ENCODE measurements at places on chromosomes 7 and 10.

GRCh38 chr10:101771380-101771779 is 4.5 kb downstream of the FGF8 start:
- no peak for DNase-seq

- no peak for DNase-seq
Observed at GRCh38 chr10:21292763-21293517, 232.5 kb downstream of the SKIDA1 start.

- DNase-seq = no peak
Observed at GRCh38 chr7:64884085-64884912, 18.8 kb upstream of the ZNF273 start.

DNA sequence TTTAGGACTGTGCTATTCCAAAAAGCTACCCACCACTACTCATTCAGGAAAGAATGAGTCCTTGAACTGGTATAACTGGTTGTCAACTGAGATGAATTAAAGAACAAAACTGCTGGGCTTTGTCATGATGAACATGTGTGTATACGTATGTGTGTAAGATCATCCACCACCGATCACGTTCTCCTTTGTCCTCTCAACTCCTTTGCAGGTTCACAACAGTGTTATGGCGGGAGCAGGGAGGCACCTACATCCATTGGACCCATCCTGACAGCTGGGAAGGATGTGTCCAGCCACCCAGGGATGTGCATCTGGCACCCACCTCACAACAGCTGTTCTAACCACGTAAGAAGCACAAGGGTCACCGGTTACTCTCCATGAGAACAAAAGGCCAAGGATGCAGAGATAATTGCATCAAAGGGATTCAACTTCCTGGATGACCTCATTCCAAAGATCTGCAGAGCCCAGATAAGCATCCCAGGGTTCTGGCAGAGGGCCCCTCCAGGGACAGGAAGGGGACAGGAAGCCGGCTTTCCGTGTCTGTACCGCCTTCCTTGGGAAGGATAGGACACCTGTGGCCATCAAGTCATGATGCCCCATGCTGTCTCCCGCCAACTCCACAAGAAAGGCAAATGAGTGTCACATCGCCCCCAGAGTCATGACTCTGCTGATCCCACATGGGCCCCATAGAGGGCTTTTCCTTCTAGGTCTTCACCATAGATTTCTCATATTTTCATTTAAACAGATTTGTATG is 66.1 kb downstream of the STEAP1B start:
- DNase-seq = no peak

- DNase-seq = no peak
Observed at GRCh38 chr7:25575634-25576033, 347.3 kb upstream of the NPVF start.

DNA sequence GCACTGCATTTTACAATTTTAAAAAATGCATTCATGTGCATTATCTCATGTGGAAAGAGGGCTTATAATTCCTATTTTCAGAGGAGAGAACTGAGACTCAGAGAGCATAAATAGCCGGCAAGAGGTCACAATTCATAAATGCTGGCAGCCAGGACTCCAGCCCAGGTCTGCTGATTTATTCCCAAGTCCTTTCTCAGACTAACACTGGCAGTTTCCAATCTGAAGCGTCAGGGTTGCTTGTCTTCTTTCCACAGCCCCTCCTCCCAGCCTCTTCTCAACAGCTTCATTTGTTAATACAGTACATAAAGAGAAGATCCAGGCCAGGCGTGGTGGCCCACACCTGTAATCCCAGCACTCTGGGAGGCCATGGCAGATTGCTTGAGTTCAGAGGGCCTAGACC is 108.9 kb downstream of the PARD3 start:
- no peak for DNase-seq

- no peak for DNase-seq
Observed at GRCh38 chr10:131429942-131430341, 118.4 kb upstream of the TCERG1L start.

DNA sequence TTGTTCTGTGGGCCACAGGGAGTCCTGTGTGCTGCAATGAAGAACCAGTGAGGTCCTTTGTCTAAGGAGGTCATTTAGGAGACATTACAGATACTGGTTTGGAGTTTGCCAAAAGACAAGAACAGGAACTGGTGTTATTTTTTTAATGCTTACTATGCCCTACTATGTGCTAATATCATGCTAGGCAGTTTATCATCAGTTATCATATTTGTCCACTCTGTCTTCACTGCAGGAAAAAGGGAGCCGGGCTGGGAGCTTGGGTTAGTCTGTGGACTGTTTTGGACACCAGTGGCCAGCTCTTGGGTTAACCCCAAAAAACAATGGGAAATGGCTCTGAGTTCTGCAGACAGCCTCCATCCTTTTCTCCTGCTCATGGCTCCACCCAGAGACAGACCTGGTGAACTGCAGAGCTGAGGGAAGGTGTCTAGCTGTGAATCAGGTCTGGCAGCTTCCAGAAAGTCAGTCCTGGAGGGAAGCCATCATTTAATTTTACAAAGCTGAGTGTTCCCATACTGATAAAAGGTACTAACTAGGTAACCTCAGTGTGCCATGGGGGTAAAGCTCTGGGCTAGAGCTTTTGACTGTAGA is 101.2 kb upstream of the ZNF746 start:
- DNase-seq = no peak

- no peak for DNase-seq
Observed at GRCh38 chr10:71615538-71616329, 103.8 kb downstream of the C10orf105 start.

DNA sequence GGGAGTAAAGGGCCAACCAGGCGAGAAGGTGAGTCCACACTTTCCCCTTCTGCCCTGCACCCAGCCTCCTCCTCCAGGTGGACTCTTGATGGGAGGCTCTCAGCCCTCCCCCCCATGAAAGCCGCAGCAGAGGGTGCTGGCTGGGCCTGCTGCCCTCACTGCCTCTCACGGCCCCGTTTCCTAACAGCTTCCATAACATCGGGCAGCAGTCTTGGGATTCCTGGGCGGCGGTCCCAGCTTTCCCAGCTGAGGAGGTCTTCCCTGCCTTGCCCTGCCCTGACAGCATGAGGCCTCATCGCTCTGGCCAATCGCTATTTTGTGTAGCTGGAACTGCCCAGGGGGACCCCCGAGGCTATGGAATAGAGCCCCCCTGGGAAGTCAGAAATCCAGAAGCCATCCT is 76.3 kb downstream of the COL13A1 start:
- no peak for DNase-seq

- DNase-seq = no peak
Observed at GRCh38 chr10:112244197-112244596, 39.0 kb upstream of the TECTB start.

GRCh38 chr10:52997007-52997406 is 224.4 kb upstream of the MBL2 start:
- DNase-seq = no peak

DNA sequence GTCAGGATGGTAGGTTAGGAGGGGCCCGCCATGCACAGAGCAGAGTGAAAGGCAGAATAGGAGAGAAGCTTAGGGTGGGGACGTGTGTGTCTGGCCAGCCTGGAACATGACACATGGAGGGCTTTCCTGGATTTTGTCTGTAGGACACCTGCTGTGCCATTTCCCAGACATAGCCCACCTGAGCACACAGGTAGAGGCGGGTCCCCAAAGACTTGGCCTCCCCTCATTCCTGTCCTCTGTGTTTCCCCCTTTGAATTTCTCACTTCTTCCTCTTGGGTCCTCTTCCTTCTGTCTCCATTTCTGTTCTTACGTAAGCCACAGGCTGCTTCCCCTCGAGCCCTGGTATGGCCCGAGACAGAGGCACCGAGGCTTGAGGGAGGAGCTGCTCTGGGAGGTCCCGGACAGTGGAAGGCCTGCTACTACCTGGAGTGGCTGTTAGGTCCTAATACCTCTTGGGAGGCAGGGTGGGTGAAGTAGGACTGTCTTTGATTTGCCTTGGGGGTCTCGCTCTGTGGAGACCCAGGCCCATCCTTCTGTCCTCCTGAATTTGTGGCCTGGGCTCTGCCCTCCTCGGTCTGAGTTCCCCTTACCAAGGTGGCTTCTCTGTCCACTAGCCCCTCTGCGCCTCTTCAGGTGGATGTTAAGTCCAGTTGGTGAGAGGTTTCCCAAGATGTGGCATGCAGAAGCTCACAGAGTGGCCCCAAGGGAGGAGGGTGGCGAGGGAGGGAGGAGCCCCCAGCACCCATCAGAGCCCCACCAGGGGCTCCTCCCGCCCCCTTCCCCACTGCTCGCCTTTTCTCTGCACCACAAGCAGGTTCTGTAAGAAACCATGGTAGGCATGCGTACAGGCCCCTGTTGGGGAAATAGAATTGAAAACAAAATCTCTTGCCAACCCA is 5.5 kb downstream of the ZNF775 start:
- DNase-seq = no peak

Measured in NCI-H1417 treated with DMSO at 0.1 percent for 48 hours (cell line).